CD8-positive, alpha-beta memory T cell (primary cell): ENCODE measurements at places on chromosomes 7 and 10.
A peak's percentile ranks its signal among the peaks of the same experiment; 100 is the strongest.

DNA sequence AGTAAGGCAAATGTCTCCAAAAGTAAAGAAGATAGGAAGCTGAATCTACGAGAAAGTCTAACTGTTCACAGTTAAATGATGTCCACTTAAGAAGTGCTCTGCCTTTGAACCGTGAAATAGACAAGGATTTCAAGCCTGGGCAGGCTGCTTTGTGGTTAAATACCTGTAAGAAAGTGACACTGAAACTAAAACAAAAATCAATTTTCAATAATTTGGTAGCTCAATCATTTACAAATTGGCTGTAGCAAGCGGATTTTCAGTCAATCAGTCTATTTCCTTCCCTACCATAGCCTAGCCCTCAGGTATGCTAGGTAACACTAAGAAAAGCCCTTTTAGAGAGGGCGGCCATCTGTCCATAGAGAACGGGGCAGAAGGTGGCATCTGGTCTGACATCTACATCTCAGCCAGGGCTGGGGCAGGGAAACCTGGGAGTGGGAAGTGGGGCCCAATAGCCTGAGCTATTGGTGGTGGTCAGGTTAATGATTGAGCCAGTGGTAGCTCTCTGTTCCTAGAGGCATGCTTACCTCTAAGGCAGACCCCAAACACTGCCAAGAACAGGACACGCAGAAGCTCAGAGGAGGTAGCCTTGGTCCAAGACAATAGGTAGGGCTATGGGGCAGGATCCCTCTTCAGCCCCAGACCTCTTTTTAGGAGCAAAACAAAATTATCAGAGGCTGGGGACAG, 223.2 kb downstream of the CCSER2 start:
- no peak for DNase-seq

DNA sequence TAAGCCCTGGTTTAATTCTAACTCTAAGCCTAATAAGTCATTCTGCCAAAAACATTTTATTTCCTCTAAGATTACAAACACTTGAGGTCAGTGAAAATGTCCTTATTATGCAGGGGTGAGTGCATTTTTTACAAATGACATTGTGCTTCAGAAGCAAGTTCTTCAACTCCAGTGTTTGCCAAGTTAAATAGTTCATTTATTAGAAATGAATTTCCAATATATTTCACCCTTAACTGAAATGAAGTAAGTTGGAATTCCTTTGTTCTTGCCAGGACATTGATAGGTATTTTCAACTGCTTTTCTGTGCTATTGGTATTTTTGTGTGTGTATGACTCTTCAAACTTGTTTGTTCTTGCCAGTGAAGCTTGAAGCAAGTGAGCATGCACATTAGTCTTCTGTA, 89.5 kb upstream of the CCDC6 start:
- no peak for DNase-seq

DNA sequence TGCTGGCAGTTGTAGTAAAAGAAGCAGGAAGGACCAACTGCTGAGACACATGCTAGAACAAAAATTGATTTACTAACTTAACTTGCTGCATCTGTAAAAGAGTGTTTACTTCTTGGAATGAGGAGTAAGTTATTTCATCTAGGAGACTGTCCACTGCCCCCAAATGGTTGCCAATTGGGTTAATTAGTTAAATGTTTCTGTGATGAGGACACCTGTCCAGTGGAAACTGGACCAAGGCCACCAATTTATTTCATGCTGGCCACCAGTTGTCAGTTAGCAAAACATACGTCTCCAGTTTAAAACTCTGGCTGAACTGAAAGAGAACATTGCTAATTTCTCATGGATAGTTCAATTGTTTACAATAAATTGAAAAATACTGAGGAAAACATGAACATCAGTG, 191.7 kb downstream of the PPP1R9A start:
- DNase-seq: no peak

DNA sequence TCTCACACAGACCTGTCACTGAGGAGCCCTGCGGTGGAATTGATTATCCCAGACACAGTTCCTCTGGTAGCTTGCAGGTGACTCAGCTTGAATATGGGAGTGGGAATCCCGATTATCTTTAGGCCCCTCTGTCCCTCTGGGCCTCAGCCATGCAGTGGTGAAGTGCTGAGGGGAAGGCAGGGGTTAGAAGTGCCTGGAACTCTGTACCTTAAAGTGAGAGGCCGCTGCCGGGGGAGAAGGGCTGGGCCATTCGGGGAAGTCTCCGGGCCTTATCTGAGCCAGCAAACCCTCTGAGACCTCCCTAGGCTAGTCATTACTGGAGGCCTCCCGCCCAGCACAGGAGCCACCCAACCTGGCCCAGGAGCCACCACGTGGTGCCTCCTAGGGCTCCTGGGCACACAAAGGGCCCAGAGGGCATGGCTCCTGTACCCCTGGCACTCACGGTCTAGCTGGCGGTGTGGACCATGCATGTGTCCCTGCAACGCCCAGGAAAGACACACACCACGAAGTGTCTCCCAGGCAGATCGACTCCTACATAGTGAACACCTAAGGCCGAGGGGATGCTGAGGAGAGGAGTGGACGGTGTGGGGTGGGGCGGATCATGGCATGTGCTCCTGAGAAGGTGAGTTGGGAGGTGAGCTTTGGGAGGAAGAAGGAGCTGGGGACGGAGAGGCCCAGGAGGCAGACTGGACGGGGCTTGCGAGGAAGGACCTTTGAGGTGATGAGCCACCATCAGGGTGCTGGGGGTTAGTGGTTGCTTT, 56.2 kb downstream of the HK1 start:
- no peak for DNase-seq

DNA sequence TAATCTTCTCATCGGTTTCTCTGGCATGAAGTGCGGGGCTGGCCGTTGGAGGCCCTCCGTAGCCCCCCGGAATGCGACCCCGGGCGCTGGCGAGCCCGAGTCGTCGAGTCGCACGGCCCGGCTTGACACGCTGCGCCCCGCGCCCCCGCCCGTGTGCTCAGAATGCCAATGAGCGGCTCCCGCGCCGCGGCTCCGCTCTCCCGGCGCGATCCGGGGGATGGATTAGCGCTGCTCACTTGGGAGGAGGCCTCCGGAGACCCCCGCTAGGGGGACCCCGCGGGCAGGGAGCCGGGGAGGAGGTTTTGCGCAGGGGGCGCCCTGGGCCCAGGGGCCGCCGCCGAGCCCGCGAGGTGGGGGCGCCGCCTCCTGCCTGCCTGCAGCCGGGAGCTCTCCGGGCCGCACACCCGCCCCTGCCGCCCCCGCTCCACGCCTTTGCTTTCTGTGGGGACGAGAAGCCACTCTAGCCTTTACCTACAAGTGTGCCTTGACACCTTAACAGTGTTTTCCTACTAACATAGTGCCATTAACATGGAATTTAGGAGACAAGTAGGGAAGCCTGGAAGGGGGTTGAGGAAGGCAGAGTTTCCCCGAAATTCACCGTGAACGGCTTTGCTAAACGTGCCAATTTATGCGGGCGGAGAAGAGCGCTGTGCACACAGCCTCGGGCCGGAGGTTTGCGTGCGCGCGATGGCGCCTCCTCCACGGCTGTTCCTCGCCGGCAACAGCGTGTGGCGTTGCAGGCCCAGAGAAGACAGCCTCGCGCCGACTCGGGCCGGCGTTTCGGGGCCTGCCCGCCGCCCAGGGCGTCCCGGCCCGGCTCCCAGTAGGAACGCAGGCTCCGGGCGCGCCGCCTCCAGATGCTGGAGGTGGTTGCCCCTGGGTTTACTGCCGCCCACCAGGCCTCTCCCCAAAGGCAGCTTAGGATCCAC, 7.1 kb downstream of the SHH start:
- DNase-seq: peak; percentile 39

- DNase-seq: no peak
Observed at GRCh38 chr10:121154846-121155245, 303.7 kb downstream of the WDR11 start.

GRCh38 chr10:79275431-79275851, 71.8 kb upstream of the PPIF start:
- no peak for DNase-seq

- DNase-seq: no peak
Observed at GRCh38 chr7:159034394-159034793, 110.3 kb downstream of the VIPR2 start.

- no peak for DNase-seq
Observed at GRCh38 chr10:123463181-123463580, 203.0 kb upstream of the GPR26 start.

DNA sequence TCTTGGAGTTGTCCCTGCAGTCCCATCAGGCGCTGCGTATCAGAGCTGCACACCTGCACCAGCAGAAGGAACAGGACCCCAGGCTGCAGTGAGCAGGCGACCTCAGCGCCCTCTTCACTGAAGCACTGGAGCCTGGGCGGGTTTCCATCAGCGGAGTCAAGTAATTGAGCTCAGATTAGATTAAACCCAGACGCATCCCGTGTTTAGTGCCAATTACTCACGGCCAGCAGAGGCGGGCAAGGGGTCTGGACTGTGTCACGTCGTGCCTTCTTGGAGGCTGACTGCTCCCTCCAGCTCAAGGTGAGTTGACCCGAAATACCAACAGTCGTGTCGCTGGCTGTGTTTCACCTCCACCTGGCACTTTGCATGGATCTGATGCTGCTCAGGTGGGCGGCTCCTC, 123.6 kb downstream of the CXCL12 start:
- DNase-seq: no peak

DNA sequence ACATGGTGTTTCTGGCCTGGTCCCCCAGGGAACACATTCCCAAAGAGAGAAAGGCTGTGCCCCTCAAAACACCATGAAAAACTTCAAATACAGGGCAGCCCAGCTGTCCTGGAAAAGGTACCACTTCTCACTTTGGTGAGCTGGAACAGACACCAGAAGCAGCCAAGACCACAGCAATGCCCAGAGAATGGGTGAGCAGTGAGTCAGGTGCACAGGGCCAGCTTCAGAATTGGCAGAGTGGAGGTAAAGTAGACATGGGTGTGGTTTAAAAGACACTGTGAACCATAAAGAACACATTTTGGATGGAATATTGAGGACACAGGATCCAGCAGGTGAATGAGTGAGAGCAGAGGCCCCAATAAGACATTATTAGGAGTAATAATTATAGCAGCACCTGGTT, 51.3 kb downstream of the FAM13C start:
- no peak for DNase-seq

- DNase-seq: no peak
Observed at GRCh38 chr10:51079331-51079730, 5.0 kb downstream of the PRKG1 start.

DNA sequence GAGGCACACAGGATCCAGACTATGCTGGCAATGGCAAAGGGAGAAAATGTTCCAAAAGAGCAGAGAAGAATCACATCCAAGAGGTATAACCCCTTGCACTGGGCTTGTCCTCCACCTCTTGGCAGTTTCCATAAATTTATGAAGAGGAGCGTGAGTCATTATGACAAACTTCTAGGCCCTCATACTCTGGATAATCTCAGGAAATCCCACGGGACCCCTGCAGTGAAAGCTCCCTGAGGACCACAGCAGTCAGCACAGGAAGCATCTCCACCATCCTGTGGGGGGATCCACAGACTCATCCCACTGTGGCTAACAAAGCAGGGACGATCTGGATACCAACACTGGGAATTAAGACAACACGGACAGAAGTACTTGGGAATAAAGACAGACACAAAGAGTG, 30.3 kb upstream of the GPAM start:
- no peak for DNase-seq

DNA sequence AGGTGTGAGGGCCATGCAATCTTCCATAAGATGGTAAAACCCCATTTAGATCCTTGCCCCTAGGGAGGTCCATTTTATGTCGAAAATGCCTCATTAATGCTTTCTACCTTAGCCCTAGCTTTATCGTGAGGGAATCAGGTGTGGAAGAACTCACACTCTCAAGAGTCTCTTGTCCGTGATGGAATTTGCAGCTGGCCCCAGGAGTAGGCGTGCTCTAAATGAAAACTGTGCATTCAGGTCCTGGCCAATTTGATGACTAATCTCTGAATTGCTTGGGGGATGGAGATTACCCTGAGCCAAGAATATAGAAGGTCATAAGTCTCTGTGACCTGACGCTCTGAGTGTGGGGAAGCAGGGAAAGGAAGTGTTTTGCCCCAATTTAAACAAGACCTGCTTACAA, 6.6 kb downstream of the C10orf90 start:
- DNase-seq: no peak

DNA sequence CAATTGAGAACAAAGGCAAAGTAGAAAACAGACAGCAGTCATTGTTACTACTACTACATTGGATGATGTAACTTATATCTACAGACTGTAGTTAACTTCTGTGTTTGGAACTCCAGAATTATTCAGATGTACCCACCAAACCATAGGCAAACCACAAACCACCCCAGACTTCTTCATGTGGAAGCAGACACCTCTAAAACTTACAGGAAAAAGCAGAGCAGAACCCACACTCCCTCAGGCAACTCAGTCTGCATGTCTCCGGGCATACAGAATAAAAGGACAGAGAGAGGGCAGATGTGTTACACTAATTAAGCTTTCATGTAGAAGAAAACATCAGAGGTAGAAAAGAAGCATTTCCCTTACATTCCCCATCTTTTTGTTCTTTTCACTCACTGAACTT, 9.0 kb downstream of the LSM5 start:
- no peak for DNase-seq

GRCh38 chr7:66099232-66099550, 15.5 kb upstream of the CRCP start:
- no peak for DNase-seq

- DNase-seq: no peak
Observed at GRCh38 chr7:51067757-51068156, 248.9 kb downstream of the COBL start.

DNA sequence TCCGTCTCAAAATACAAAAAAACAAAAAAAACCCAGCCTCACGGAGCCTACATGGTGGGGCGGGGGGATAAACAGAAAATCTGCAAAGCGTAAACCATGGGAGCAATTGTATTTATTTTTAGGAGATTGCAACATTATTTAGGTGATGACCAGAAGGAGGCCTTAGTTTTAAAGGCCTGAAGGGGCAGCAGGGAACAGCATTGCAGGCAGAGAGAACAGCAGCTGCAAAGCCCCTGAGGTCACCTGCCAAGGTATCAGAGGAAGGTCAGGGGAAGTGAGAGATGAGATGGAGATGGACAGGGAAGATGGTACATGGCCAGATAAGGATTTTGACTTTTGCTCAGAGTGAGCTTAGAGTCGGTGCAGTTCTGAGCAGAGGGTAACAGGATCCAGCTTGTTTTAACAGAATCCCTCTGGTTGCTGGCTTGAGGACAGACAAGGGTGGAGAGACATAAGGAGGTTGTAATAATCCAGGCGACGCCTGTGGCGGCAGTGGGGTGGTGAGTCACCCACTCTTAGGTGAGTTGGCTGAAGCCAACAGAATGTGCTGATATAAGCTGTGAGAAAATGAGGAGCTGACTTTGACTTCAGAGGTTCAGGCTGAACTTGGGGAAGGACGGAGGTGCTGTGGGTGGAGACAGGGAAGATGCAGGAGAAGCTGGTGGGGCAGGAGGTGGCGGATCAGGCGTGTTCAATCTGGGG, 82.3 kb upstream of the GTF2I start:
- DNase-seq: no peak

DNA sequence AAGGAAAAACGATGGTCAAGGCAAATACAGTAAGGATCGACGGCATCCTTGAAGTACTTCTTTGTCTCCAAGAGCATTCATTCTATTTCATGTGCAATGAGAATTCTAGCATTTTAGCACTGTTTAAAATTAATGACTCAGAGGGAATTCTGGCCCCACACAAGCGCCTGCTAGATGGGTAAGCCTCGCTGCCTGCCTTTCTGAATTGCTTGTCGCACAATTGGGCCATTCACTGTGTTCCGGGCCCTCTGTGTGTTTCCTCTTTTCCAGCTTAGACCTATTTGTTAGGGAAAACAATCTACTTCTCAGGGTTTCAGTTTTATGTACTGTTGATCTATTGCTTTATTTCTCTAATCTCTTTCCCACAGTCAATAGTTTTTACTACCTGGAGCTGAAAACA, 204.7 kb upstream of the ZNF32 start:
- DNase-seq: no peak

GRCh38 chr7:104883248-104883717, 130.7 kb upstream of the KMT2E start:
- no peak for DNase-seq

- DNase-seq: no peak
Observed at GRCh38 chr10:131838966-131839742, 61.7 kb upstream of the PPP2R2D start.
